ENCODE measurements at places on chromosomes 13 and 19.

DNA sequence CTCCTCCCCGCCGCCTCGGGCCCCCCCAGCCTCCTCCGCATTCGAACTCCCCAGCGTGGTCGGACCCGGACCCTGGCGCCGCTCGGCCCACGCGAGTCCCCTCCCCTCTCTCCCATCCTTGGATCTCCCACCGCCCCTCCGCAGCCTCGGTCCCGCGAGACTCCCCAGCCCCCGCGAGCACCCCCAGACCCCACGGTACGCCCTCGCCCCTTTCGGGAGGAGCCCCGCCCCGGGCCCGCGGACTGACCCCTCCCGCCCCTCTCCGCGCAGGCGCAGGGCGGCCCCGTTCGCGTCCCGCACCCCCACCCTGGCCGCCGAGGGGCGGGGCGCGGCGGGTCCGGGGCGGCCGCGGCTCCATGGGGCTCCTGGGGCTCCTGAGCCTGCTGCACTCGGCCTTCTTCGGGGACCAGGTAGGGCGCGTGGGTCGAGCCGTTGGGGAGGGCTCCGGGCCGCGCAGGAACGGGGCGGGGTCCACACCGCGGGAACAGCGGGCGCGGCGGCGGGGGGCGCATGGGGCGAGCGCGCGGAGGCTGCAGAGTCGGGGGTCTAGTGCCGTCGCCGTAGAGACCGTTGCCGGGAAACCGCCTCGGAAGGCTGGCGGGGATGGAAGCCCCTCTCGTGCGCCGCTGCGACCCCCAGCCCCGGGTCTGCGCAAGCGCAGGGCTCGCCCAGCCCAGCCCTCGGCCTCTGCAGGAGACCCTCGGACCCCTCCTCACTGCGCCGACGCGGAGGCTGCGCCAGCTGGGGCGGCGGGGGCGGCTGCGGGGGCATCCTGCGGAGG is 3.8 kb upstream of the APC2 start:
- DNase-seq: peak; percentile 25

DNA sequence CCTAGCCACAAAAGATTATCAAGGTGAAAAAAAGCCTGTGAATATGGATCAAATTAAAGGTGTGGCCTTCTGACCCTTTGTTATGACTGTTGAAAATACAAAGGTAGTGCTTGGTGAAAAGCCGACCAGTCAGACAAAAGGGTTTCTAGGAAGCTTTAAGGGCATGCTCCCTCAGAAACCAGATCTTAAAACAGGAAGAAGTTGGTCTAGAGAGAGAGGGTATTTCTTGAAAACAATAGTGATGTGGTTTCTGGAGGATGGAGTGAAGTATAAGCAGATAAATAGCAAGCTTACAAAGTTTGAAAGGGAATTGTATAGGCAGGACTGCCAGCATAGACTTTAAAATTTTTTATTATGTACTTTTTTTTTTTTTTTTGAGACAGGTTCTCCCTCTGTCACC is 5.0 kb upstream of the EID2 start:
- DNase-seq: no peak

GRCh38 chr19:10713317-10713716 is 4.6 kb upstream of the DNM2 start:
- no peak for DNase-seq

DNA sequence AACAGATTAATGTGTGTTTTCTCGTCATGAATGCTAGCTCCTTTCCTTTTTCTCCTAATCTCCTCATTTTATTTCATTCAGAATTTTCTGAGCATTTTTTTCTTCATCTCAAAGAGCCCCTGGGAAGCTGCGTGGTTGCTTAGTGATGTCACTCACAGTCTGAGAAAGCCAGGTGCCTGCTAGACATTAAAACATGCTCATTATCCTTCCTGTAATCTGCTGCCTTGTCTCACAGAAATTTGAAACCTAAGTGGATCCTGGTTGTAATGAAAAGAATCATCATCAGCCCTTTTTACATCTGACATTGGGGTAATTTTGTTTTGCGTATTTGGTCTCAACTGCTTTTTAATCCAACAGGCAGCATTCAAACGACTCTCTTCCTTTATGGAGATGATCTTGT is 108.2 kb upstream of the RNF113B start:
- DNase-seq: no peak

DNA sequence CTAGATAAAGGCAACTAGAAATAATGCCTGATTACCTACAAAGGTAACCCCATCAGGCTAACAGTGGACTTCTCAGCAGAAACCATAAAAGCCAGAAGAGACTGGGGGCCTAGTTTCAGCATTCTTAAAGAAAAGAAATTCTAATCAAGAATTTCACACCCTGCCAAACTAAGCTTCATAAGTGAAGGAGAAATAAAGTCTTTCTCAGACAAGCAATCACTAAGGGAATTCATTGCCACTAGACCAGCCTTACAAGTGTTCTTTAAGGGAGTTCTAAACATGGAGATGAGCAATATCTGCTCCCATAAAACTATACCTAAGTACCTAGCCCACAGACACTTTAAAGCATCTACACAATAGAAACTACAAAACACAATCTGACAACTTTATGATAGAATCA is 823.5 kb downstream of the PCDH17 start:
- no peak for DNase-seq

DNA sequence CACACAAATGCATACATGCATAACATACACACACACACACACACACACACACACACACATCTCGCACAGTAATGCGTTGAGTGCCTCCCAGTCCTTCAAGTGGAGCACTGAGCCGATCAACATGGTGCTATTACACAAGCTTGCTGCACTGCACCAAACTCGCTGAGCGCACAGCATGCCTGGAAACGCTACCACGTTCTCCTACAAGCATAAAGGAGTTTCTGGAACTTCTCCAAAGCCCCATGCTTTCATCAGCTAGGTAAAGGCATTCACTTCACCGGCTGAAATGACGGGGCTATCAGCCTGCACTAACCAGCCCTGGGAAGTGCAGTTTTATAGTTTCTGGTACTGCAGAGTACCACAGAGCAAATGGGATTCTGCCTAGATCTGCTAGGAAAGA is 92.7 kb downstream of the FGF14 start:
- no peak for DNase-seq

DNA sequence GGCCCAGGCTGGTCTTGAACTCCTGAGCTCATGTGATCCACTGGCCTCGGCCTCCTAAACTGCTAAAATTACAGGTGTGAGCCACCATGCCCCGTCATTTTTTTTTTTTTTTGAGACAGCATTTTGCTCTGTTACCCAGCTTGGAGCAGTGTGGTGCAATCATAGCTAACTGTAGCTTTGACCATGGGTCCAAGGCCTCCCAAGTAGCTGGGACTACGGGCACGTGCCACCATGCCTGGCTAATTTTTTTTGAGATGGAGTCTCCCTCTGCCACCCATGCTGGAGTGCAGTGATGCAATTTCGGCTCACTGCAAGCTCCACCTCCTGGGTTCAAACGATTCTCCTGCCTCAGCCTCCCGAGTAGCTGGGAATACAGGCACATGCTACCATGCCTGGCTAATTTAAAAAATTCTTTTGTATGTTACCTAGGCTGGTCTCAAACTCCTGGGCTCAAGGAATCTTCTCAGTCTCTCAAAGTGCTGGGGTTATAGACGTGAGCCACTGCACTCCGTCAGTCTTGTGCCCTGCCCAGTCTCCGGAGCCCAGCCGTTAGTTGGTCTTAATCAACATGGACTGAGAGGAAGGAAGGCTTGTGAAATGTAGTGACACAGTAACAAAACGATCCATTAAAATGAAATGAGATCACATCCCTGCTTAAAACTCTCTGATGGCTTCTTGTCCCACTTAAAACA is 1.4 kb upstream of the LRG1 start:
- DNase-seq: no peak

DNA sequence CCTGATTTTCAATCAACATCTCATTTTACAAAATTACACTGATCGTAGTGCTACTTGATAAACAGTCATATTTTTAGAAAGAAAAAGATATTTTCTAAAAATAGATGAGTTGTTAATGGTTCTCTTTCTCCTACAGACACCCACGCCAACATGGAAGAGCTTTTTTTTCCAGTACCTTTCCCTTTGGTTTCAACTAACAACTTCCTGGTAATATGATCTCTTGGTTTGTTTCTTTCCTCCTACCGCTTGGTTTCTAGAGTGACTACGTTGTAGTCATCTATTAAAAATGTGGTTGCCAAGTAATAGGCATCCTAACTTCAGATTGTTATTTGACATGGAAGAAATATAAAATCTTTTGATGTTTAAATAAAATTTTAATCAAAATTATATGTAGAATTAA is 189.0 kb downstream of the LACC1 start:
- DNase-seq: no peak

GRCh38 chr19:15488489-15489226 is 9.4 kb upstream of the PGLYRP2 start:
- peak; percentile 5 for DNase-seq

- no peak for DNase-seq
Measured at GRCh38 chr13:109989686-109990085, 203.3 kb upstream of the IRS2 start.

DNA sequence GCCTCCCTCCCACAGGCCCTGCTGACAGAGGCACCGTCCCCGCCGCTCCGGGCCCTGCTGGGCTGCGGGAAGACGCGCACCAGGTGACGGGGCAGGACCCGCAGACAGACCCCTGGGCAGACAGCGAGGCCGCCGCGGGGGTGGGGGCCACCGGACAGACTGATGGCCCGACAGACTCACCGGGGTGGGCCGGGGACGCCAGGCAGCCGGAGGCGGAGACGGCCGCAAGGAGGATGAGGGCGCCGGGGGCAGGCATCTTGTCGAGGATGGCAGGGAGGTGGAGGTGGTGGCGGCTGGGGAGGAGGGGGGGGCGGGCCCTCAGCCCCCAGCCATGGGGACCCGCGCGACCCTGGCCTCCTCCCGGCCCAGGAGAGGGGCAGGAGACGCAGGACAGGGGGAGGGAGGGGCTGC is 309 bp downstream of the LMTK3 start:
- DNase-seq: no peak

GRCh38 chr19:50415661-50416033 is 3.1 kb upstream of the SPIB start:
- DNase-seq: no peak

- no peak for DNase-seq
Measured at GRCh38 chr13:55937180-55937579, 1203.5 kb upstream of the PRR20A start.

GRCh38 chr19:38391911-38392464 is 3.5 kb downstream of the SPRED3 start:
- no peak for DNase-seq

GRCh38 chr13:95269756-95270155 is 31.5 kb downstream of the ABCC4 start:
- no peak for DNase-seq

DNA sequence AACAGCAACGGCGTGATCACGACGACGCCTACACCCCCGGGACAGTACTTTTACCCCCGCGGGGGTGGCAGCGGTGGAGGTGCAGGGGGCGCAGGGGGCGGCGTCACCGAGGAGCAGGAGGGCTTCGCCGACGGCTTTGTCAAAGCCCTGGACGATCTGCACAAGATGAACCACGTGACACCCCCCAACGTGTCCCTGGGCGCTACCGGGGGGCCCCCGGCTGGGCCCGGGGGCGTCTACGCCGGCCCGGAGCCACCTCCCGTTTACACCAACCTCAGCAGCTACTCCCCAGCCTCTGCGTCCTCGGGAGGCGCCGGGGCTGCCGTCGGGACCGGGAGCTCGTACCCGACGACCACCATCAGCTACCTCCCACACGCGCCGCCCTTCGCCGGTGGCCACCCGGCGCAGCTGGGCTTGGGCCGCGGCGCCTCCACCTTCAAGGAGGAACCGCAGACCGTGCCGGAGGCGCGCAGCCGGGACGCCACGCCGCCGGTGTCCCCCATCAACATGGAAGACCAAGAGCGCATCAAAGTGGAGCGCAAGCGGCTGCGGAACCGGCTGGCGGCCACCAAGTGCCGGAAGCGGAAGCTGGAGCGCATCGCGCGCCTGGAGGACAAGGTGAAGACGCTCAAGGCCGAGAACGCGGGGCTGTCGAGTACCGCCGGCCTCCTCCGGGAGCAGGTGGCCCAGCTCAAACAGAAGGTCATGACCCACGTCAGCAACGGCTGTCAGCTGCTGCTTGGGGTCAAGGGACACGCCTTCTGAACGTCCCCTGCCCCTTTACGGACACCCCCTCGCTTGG is 966 bp downstream of the JUNB start:
- peak; percentile 54 for DNase-seq

DNA sequence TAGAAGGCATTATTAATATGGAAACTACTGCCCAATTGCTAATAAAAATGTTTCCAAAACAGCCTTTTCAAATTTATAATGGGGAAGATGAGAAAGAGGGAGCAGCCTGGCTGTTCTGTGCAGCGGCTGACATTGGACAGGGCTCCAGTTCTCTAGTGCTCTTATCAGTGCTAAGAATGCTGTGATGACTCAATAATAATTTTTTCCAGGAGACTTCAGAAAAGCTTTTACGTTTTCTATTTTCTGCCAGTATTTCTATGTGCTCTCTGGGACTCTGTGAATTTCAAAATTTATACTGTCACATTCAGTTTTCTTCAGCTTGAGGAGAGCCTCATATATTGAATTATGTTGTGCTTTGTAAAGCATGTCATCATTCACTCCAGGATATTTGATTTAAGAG is 209.6 kb downstream of the VWA8 start:
- no peak for DNase-seq

DNA sequence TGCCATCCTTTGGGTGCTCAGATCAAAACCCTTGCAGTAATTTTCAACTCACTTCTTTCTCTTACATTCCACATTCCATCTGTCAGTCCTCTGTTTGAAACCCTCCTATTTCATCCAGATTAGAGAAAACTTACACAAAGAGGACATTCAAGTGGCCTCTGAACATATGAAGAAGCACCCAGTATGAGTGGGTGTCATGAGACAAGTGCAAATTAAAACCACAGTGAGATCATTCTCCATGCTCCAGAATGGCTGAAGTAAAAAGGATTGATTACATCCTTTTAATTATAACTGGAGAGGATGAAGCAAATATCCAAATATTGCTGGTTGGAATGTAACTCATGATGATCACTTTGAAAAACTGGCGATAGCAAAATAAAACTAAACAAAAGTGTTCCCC is 96.5 kb downstream of the MIPEP start:
- no peak for DNase-seq

- DNase-seq: no peak
Measured at GRCh38 chr19:50649433-50650391, at the start of gene C19orf81. TSS of gene C19orf81 (plus strand) at chr19:50649445. CDS start at chr19:50649445, 0 bp downstream.

DNA sequence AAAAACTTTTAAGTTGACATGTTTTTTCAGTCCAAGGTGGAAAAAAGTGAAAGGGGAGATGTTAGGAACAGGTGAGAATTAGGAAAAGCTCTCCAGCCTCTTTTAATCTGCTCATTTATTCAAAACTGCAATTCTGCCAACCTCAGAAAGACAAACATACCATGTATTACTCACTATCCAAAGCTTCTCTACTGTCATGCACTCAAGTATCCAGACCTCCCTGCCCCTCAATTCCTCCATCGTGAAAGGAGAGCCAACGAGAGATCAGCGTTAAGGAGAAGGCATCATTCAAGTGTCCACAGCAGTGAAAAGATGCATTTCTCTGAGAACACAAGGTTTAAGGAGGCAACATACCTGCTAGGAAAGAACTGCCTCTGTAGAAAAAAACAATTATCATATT is 24.5 kb downstream of the DIAPH3 start:
- no peak for DNase-seq

GRCh38 chr19:30520735-30521479 is 148.7 kb downstream of the ZNF536 start:
- DNase-seq: no peak

GRCh38 chr13:43981091-43981490 is 101.4 kb downstream of the LACC1 start:
- no peak for DNase-seq

- DNase-seq: no peak
Measured at GRCh38 chr19:8988204-8988603, 22.0 kb downstream of the MUC16 start.

Data from NCI-H446 treated with DMSO at 0.1 percent for 48 hours (cell line).